ENCODE measurements at places on chromosomes 12 and 14.

- DNase-seq, result peak; percentile 21
Measured at GRCh38 chr14:82642425-82642824, 1108.8 kb upstream of the SEL1L start.

GRCh38 chr12:43914391-43914790, 78.5 kb downstream of the TMEM117 start:
- no peak for DNase-seq

DNA sequence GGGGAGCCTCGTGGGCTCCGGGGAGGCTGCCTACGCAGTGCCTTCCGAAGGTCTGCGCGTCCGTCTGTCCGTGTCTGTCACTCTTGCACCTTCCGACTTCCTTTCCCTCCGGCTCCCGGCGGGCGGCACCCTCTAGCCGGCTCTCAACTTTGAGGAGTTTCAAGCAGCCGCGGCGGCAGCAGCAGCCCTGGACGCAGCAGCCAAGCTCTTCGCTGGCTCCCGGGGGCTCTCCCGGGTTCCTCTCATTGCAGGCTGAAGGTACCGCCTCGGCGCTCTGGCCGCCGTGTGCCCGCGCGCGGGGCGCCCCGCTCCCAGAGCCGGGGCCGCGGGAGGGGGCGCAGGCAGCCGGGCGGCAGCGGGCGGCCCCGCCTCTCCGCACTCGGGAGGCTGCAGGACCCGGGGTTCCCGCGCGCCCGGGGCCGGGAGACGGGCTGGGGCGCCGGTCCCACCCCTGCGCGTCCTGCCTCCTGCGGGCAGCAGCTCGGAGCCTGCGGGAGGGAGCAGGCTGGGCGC, at the start of the genes AMIGO2 and PCED1B:
TSS of gene AMIGO2 (minus strand) at position 492 of the 513 bp plus-strand sequence. CDS start 957 bp downstream, outside the sequence.
TSS of gene PCED1B (plus strand) at position 154 of the 513 bp plus-strand sequence. CDS start 155,443 bp downstream, outside the sequence.
- no peak for DNase-seq

GRCh38 chr14:43894534-43894933, 612.5 kb downstream of the FSCB start:
- no peak for DNase-seq

DNA sequence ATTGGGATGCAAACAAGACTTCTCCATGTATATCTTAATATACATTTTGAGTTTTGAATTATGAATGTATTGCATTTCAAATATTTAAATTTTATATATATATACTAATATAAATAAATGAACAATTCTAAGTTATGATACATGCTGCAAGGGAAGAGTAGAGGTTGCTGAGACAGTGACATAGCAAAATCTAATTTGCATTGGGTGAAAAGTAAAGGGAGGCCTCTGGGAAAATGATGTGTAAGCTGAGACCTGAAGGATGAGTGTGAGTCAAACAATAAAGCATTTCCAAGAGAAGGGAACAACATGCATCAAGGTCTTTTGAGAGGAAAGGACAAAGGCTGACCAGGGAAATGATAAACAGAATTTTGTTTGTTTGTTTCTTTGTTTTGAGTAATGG, 62.9 kb upstream of the PTPRQ start:
- DNase-seq, result no peak

DNA sequence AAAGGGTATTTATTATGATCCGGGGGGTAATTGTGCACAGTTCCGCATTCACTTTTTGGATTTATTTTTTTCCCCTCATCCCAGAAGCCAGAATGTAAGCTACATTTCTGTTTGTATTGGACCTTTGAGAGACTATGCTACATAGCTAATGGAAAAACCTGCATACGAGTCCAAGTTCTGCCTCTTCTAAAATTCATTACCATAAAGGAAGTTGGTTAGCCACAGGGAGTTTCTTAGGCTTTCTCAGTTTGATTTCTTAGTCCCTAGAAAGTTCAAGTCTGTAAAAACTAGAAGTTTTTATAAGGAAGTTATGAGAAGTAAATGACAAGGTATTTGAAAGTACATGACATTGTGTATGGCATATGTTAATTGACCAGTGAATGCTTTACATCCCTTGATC, 138.7 kb downstream of the PDE3A start:
- DNase-seq, result no peak

DNA sequence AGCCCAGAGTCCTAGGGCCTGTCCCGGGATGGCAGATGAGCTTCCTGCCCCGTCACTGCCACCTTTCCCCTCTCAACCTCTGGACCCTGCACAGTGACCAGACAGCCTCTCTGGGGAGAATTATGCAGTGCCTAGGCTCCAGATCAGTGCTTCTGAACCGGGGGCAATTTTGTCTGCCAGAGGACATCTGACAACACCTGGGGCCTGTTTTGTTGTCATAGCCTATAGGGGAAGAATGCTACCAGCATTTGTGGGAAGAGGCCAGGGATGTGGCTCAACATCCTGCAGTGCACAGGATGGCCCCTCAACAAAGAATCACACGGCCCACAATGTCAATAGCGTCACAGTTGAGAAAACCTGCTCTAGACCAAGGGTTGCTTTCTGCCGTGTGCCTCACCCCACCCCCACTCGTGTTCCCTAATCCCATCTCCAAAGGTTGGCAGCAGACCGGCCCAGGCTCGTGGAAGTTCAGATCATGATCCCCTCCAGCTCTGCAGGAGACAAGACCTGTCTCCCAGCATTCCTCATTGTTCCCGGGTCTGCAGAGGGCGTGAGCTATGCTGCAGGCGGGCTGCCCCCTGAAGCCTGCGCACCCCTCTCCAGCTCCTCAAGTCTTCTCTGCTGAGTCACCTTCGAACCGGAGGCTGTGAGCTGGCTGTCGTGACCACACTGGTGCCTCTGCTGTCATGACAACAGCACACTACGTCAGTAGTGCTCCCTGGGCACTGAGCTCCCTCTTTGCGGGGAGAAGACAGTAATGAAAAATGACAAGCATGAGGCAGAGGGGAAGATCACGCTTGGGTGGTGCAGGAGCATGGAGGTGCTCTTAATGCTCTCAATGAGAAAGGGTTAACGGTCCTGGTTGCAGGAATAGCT, 2.0 kb upstream of the GAPDH start:
- no peak for DNase-seq

GRCh38 chr12:24937553-24938244, 11.2 kb downstream of the BCAT1 start:
- DNase-seq, result no peak

GRCh38 chr14:96307434-96307833, 51.4 kb downstream of the BDKRB1 start:
- DNase-seq, result no peak

GRCh38 chr12:109592905-109593272, 19.3 kb downstream of the MVK start:
- no peak for DNase-seq

DNA sequence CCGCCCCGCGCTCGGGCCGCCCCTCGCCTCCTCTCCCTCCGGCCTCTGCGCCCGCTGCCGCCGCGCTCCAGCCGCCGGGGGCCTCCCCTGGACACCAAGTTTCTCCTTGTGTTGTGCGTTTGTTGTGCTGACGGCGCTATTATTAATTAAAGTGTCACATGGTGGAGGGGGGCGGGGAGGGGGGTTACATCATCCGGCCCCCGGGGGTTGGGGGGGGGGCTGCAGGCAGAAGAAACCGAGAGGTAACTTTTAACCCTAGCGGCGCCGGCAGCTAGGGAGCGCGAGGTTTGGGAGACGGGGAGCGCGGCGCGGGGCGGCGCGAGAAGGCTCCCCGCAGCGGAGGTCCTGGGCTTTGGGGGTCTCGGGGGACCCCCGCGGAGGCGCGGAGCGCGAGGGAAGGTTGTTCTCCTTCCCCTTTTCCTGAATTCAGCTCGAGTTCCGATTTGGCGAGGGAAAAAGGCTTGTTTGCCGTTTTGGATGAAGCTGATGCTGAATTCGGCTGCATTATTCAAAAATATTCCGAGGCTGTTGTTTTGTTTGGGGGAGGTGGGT, at the start of gene HRK:
TSS of gene HRK (minus strand) at position 117 of the 552 bp plus-strand sequence. CDS start 134 bp downstream, outside the sequence.
- no peak for DNase-seq

- DNase-seq, result no peak
Measured at GRCh38 chr14:54252072-54252730, 144.6 kb upstream of the CDKN3 start.
